ENCODE measurements at places on chromosomes 3 and 15.
A peak's percentile ranks its signal among the peaks of the same experiment; 100 is the strongest.

- peak; percentile 35 for DNase-seq
Observed at GRCh38 chr3:98657457-98657856, 64.0 kb upstream of the CPOX start.

GRCh38 chr3:28726840-28727239 is 378.2 kb upstream of the AZI2 start:
- DNase-seq = no peak

GRCh38 chr3:58639842-58640241 is 26.7 kb downstream of the FAM3D start:
- DNase-seq = no peak

DNA sequence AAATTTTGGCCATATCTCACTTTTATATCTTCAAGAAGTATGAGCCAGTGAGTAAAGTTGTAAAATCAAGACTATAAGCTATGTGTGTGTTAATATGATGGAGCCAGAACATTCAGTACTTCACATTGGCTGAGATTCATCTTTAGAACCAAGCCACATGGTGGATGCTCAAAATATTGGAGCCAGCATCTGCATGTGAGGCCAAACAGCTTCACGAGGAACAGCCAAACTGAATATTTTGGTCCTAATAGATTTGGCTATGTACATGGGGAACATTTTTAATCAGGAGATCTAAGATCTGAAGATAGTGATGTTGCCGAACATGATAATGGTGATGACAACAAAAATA is 1089.8 kb downstream of the TUSC7 start:
- no peak for DNase-seq

GRCh38 chr3:111749171-111750170 is 109.6 kb upstream of the PHLDB2 start:
- no peak for DNase-seq

DNA sequence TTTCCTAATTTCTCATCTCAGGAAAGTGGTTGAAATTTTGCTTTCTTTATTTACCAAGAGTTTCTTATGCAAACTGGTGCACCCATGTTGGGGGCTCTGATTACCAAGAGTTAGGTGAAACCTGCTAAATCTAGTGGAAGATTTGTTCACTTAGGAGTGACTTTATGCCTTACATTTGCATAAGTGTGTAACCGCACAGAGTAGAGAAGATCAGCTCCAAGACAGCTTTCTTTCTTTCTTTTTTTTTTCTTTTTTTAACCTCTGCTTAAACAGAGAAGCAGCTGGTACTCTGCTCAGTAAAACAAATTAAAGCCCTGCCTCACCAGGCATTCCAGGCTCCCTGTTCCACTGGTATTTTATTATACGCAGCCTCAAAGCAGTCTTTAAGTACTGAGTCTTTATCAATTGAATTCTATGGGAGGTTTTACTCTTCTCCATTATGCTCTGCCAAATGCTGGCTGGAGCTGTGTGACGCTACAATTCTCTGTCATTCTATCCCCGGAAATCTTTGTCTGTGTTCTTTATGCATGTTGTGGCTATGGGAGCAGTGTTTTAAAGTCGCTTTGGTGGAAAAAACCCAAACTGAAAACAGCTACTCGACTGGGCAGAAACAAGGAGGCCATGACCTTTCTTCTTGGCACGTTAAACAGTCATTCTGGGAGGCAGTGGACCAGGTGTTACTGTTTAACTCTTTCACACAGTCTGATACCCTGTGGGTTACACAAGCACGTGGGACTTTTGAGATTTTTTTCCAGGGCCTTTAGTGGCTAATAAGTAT is 55.2 kb upstream of the GBE1 start:
- no peak for DNase-seq

DNA sequence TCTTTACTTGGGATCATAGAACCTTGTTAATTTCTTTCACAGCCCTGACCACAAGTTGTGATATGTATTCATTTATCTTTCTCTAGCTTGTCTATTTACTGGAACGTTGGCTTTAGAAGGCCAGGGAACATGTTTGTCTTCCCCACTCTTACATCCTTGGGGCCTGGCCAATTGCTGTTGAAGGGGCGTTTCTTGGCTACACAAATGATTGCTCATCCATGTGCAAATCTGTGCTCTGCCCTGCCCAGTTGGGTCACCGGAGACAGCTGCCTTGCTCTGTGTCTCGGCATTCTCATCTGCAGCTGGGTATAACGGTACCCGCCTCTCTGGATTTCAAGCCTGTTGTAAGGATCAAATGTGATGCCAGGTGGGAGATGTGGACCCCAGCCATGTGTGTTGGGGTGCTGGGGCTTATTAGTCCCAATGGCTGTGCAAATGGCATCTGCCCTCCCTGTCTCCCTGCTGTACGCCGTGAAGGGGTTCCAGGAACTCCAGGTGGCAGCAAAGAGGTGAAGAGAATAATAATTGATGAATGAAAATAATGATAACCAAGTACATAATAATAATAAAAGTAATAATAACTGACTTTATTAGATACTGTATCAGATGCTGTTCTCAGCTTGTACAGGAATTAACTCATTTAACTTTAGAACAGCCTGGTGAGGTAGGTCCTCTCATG is 24.0 kb upstream of the TLE3 start:
- DNase-seq = no peak
